ENCODE measurements at places on chromosomes 6 and 20.

GRCh38 chr6:40724886-40725285 is 137.7 kb upstream of the LRFN2 start:
- no peak for DNase-seq

GRCh38 chr6:135739288-135739687 is 112.2 kb upstream of the PDE7B start:
- no peak for DNase-seq

DNA sequence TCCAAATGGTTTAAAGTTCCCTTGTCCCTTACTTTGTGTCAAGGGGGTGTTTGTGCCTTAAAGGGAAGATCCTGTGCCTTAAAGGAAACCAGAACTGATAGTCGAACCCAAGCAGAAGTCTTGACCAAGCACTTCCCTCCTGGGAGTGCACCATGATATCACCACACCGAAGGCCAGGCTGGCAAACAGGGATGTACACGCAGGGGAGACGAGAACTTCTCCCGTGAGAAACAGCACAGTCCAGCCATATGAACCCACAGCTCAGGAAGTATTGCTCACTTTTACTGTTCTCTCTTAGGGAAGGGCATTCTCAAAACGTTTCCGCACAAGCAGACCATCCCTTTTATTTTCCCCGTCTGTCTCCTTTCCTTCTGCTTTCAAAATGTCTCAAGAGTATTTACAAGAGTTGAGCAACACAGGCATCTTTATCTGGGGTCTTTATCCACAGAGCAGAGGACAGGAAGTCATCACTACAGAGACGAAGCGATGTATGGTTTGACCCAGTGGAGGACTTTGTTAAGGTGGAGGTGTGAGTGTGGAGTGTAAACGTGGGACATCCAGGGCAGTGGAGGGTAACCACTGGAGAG is 12.8 kb upstream of the SERPINB1 start:
- DNase-seq: no peak

GRCh38 chr6:29769336-29769735 is 46.1 kb downstream of the HLA-F start:
- DNase-seq: no peak

DNA sequence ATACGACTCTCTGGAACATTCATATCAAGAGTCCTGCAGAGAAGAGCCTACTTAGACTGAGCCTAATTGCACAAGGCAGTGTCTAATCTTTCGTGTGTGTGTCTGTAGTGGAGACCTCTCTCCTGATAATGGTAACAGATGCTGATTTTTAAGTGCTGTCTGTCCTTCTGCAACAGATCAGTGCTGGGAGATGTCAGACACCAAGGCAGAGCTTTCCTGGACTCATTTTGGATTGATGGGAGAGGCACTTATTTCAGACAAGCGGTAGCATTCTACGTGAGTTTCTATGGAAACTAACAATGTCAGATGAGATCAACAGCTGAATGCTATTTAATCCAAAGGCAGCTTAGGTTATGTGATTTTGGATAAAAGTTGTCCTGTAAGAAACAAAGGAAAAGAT is 167.6 kb downstream of the PLCB4 start:
- no peak for DNase-seq

DNA sequence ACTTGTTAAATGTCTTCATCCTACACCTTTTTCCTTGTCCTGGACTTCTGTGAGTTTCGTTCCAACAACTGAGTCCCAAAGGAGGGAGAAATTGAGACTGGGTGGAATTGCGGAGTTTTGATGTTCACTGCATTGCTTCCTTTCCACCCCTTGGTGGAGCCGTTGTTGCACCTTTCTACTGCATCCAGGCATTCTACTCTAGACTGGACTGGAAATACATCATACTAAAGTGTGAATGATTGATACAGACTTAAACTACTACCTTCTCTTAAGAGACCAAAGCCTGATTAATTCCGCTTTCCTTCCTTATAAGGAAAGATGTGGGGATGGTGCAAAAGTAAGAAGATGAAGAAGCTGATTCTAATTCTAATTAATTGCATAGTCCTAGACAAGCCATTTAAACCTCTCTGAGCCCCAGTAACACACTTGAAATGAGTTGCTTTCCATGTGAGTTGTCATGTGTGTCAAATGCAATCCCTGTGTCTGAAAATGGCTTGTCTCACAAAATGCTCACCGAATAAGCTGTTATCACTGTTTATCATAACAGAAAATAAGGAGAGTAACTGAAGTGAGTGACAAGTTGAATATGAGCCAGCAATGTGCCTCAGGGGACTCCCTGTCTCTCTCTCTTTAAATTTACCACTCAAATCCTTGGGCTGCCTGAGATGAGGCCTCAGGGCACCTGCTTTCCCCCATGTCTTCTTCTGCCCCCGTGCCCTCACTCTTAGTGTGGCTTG is 338.3 kb upstream of the CHD6 start:
- no peak for DNase-seq

- DNase-seq: peak; percentile 40
Observed at GRCh38 chr6:20400456-20401204, 1.0 kb upstream of the E2F3 start.

- DNase-seq: no peak
Observed at GRCh38 chr20:45636513-45636912, 5.4 kb upstream of the WFDC9 start.

DNA sequence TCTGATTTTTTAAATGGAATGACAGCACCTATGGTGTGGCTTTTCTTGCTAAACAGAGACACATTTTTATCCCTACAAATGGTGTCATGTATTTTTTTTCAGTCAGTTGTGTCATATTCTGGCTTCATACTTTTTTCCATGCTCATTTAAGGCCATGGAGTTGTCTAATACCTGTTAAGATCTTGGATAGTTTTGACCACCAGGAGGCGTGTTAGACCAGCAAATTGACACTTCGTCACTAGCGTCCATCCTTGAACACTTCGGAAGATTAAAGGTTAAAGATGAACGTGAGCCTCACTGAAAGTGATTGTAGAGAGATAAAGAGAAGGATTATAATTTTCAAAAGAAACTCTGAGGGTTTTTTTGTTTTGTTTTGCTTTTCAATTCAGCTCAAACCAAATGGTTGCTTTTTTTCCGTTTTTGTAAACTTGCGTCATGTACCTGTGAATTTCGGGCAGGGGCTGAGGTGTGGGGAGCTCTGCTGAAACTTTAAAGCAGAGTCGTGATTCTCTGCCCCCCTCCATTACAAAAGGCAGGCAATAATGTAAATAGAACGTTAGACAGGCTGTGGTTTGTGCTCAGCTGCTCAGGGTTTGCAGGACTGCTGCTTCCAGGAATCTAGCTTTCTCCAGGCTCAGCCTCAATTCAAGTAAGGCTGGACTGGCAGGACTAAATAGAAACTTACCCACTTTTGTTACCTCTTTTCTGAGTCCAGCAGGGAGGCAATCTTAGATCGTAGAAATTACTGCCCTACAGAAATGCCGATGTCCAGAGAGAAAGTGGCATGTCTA is 245.1 kb downstream of the FOXA2 start:
- DNase-seq: peak; percentile 26

- no peak for DNase-seq
Observed at GRCh38 chr20:889932-890463, 26.1 kb downstream of the ANGPT4 start.

DNA sequence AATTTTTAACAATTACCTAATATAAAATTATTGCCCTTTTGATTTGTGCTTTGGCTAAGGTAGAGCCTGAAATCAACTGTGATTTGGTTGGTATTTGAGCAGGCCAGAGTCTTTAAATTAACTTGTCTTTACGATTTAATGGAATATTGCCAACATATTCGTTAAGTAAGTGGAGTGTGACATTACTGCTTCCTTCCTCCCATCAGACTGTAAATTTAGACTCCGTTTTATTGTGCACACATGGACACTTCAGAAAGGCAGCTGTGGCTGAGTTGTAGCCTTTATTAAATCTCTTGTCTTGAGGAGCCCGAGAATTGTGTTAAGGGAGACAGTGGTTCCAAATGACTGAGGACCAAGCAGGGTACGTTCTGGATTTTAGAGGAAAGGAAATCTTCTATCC is 57.4 kb downstream of the CAP2 start:
- no peak for DNase-seq

DNA sequence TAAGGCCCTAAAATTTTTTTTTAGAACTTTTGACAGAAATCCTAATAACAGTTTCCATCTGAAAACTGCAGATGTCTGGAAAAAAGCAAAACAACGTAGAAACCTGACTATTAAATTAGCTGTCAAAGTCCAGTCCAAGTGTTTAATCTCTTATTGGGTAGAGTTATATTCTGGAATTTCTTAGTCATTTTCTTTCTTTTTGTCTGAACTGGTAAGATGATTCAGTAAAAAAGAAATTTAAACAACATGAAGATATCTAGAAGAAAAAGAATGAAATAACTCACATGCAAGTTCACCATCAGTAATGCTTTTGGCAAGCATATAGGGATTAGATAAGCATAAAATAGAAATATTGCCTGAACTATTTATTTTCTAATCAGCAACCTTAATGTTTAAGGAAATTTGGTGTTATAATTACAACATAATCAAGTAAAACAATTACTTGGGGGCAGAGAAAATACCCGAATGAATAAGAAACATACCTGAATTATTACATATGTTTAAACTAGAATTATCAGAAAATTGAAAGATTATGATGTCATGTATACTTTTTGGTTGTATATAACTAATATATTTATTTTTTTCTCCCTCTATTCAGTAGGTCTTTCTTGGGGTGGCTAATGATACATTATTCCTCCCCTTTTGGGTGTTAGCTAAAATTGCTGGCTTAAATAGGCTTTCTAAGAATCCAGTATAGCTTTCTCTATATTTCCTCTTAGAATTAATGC is 51.1 kb downstream of the FAM83B start:
- DNase-seq: no peak

GRCh38 chr6:81773887-81774286 is 21.4 kb upstream of the TENT5A start:
- DNase-seq: no peak

DNA sequence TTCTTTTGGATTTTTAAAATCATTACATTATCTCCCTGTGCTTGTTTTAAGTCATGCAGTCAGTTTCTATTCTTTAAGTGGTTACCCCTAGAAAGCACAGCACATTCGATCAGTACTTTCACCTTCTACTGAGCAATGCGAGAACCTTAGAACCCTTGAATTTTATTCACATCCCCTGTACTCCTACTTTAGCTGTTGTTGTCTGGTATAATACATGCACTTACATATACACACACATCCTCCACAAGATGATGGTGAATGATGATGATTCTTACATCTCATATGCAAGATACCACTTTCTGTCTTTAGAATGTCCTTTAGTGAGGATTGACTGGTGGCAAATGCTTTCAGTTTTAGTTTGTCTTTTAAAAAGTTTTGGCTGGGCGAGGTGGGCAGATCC is 5.7 kb downstream of the CDC40 start:
- DNase-seq: no peak

DNA sequence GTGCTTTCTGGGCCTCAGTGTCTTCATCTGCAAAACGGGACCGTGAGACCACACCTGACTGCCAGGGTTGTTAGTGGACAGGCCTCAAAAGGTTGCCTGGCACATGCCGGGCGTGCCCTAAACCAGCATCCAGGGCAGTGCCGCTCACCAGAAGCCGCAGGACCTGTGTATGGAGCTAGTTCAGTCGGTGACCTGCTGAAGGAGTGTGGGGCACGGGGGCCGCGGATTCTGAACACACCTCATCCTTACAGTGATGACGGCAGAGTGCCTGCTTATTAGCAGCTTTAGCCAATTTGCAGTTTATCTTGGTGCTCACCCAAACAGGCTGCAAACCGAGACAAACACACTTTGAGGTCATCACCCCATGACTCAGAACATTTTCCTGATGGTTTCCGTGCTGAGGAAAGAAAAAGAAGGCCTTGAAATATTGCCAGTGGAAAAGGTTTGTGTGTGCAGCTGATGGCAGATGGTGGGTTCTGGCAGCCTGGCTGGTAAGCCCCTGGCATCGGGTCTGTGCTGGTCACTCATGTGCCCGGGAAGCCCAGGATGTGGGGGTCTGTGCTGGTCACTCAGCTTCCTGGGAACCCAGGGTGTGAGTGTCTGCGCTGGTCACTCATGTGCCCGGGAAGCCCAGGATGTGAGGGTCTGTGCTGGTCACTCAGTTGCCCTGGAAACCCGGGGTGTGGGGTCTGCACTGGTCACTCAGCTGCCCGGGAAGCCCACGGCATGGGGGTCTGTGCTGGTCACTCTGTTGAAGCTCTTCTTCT is 153.8 kb downstream of the ERMARD start:
- no peak for DNase-seq

GRCh38 chr6:137434640-137435039 is 59.6 kb downstream of the OLIG3 start:
- DNase-seq: no peak

DNA sequence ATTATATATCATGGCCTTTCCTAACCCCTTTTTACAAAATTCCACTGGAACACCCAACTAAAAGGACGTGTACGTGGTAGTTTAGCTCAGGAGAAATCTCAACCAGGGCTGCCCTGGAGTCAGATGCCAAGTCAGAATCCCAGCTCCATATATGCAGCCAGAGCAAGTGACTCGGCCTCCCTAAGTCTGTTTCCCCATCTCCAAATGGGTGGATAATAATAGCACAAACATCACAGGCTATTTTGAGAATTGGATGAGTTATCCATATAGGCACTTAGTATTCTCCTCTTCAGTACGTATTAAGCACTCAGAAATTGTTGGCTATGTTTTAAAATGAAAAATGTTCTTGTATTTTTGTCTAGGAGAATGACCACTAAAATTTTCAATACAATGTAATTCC is 481.5 kb downstream of the CD109 start:
- no peak for DNase-seq

DNA sequence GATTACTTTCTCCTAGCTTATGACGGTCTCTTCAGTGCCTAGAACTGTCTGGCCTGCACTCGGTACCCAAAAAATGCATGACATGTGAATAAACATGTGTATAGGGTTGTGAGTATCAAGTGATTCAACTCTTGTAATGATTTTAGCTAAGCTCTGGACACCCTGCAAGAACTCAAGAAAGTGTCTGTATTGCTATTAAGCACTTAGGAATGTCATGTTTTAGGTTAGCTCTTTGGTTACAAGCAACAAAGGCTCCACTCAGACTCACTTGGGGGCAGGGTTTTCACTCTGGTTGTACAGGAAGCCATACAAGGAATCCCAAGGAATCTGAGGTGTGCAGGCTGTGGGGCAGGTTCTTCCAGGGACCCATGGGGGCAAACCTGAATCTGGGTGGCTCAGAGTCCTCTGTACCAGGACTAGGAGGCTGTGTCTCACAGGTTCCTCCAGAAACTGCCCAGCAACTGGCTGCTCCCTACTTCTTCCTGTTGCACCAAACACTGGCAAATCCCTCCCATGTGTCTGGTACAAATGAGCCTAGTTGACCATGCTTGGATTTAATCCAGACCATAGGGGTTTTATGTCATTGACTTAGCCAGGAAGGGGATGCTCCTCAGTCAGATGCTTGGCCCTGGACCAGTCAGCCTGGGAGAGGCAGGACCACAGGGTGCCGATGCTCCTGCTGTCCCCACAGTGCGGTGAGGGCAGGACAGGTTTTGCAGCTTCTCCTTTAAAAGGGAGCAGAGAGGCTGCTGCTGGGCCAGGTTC is 77.9 kb upstream of the CDH4 start:
- no peak for DNase-seq

GRCh38 chr6:73394577-73395354 is at the start of gene DDX43:
Gene DDX43 (plus strand): TSS chr6:73394828. CDS start chr6:73394906, 78 bp downstream.
- DNase-seq: peak; percentile 10

- peak; percentile 20 for DNase-seq
Observed at GRCh38 chr6:24194978-24195700, 69.1 kb downstream of the NRSN1 start.
